KBM-7 (cell line): ENCODE measurements at places on chromosomes 3 and 15.

- DNase-seq = peak; percentile 28
These were observed 40.5 kb downstream of the TGM4 start for GRCh38 chr3:44914936-44915335.

DNA sequence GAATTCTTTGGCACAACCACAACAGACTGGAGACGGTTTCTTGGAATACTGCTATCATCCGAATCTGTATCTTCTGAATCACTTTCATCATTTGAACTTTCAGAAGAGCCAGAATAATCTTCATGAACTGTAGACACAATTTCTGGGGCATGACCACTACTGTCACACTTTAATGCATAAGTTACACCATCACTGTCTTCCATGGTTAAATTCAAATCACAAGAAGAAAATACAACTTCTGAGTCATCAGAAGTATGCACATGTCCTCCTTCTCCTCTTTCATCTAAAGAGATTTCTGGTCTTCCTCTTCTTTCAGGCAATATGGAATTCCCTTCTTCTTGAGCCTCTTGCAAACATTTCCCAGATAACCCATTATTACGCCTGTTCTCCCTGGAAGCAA, 42.5 kb downstream of the SETD2 start:
- DNase-seq = no peak

DNA sequence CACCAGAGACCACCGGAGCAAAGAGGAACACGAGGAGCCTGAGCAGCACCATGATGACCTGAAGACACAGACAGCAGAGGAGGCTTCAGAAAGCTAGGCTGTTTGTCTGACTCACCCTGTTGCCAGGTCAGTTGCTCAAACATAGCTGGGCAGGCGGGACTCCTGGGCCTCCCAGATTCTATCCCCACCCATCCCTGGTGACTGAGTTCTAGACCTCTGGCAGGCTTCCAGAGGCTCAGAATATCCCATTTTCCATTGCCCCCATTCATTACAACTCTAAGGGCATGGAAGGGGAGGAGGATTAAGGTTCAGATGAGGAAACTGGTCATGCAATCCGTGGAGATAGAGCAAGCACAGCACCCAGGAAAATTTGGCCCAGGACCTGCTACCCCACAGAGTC, at the start of gene CDHR4:
Gene CDHR4 (minus strand): TSS at position 113 of the 400 bp plus-strand sequence. CDS start 61 bp downstream, at position 52.
- no peak for DNase-seq

GRCh38 chr15:67505675-67506572, 15.0 kb upstream of the C15orf61 start:
- DNase-seq = peak; percentile 64

DNA sequence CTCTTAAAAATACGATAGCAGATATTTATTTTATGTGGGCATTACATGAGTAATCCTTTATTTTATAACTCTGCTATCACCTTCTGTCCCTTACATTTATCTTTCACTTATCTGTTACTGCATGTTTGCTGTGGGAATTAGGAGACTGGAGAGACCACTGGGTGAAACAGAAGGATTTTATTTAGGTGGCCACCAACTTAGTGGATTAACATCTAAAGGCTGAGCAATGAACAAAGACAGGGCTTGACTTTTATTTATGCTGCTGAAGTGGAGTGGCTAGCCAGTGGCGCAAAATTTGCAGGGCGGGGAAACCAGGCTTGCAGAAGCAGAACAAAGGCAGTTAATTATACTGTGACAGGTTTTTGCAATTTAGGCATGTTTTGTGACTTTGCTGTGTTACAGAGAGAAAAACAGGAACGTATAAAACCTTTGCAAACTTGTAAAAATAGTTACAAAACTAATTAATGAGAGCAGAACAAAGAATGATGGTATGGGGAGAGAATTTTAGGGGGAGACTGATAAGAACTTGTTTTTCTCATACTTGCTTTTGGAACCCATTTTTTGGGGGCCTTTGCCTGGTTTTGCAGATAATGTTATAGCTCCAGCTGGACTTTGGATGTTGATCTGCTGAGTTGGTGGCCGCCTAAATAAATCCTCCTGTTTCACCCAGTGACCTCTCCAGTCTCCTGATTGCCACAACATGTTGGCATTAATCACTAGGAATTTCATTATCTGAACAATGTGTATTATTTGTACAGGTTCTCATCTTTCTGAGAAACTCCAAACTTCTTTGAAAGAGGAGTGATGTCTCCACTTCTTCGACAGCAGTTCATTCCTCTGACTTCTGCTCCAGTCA, 18.0 kb downstream of the KLHL24 start:
- DNase-seq = peak; percentile 62

DNA sequence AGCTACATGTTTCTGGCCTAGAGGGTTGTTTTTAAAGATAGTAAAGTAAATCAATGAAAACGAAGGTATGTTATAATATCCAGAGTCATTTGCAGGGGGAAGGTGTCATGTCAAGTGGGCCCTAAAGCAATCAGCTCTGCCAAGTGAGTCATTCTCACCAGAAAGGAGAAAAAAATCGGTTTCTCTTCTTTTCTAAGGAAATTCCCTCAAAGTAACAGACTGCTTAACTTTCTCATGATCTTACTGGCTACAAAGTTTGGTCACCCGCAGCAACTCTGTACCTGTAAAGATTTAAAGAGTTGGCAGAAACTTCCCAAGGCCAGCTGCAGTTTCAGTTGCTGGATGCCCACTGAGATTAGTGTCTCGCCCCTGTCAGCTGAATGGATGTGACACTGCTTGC, 5.5 kb upstream of the FSIP1 start:
- no peak for DNase-seq

DNA sequence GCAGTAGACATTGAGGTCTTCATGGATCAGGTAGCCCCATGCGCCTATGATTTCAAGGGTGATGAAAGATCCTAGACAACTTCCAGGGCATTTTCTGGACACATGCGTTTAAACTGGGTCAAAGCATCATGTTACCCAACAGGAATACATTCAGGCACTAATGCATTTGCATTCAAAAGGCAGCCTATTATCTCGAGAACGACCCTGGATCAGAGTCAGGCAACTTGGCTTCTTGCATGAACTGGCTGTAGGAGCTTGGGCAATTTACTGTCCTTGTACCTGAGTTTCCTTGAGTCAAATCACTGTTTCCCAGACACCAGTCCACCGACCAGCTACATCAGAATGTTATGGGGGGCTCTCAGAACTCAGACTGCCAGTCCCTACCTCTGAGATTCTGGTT, 51.5 kb upstream of the CHST2 start:
- DNase-seq = no peak

- DNase-seq = peak; percentile 95
These were observed 5.7 kb downstream of the STIMATE start for GRCh38 chr3:52891615-52892081.

- DNase-seq = no peak
These were observed 36.4 kb downstream of the EIF3J start for GRCh38 chr15:44573386-44573785.

- DNase-seq = no peak
These were observed 245.0 kb downstream of the ZMAT3 start for GRCh38 chr3:178826435-178827123.

- no peak for DNase-seq
These were observed 216.5 kb downstream of the SNRPN start for GRCh38 chr15:25171111-25171811.

DNA sequence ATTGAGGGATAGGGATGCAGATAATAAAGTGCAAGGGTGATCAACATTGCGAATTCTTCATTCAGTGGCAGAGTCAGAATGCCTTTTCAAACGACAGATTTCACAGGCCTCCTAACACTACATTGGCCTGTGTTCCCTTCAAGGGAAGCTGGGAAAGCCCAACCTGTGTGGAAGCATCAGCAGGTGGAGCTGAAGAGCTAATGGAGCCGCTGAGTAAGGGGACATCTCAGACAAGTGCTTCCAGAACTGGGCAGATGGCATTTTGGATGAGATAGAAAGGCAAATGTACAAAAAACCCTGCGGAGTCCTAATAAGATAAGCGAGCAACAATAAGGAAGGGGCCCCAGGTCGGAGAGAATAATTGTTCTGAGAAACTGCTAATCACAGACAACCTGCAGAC, 8.5 kb upstream of the SLC24A5 start:
- DNase-seq = peak; percentile 23

GRCh38 chr3:151789853-151790463, 24.0 kb upstream of the AADAC start:
- DNase-seq = no peak
